ENCODE measurements at places on chromosomes 12 and 14.

DNA sequence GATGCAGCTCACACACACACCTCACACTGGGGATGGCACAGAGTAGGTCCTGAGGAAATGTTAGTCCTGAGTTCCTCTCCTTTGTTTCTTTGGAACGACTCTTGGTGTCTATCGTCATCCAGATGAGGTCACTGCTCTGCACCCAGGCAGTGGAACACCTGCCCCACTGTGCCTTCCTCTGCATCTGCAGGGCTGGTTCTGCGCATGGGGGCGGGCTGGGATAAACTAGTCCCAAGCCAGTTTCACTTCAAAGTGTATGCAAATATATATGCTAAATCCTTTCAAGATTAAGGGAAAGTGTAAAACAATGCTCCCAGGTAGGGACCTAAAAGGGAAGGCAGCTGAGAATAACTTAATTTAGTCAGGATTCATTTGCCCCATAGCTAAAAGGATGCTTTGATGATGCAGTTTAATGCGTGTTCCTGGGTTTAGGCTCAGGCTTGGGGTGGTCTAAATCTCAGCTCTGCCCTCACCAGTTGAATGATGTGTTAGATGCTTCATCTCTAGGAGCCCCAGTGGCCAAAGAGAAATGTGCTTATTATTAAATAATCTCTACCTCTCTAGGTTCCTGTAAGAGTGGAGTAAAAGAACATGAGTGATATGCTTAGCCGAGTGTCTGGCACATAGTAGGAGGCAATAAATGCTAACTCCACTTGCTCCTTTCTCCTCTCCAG lies 47.1 kb upstream of the OVCH1 start:
- DNase-seq = no peak

DNA sequence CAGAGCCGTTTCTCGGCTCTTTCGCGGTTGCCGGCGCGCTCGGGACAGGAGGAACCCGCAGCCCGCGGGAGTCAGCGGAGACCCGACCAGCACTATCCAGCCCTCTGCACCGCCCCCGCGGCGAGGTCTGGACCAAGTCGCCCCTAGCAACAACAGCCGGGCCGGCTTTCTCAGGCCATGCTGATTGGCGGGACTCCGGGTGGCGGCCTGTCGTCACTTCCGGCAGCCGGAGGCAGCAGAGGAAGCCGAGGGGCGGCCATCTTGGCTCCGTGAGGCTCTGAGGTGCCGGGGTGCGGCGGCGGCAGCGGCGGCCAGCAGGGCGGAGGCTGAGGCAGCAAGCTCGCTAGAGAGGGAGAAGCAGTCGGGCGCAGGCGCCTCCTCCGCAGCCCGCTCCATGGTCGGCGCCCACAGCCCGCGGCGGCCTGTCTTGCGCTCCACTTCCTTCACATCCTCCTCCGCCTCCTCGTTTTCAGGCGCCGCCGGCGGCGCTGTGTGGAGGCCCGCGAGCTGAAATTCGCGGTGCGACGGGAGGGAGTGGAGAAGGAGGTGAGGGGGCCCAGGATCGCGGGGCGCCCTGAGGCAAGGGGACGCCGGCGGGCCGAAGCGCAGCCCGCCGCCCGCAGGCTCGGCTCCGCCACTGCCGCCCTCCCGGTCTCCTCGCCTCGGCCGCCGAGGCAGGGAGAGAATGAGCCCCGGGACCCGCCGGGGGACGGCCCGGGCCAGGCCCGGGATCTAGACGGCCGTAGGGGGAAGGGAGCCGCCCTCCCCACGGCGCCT lies at the start of gene MARK3:
TSS of gene MARK3 (plus strand) at position 264 of the 777 bp plus-strand sequence. CDS start 615 bp downstream, outside the sequence.
- peak; percentile 89 for DNase-seq

DNA sequence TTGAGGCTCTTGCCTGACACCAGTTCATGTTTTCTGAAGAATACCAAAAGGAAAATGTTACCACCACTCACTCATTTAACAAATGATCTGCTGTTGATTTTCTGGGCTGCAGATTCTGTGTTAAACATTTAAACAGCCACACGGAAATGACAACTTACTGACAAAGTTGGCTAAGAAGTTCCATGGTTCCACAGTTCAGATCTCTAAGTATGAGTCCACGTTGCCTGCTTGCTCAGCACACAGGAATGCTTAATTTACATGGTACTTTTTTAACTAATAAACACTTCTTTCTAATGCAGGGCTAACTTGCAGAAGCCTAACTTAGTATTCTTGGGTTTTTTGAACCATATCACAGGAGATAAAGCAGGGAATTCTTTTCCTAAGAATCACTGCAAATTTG lies 34.7 kb downstream of the PTGER2 start:
- no peak for DNase-seq

- no peak for DNase-seq
These were observed 16.4 kb downstream of the TRMT61A start for GRCh38 chr14:103545219-103545914.

DNA sequence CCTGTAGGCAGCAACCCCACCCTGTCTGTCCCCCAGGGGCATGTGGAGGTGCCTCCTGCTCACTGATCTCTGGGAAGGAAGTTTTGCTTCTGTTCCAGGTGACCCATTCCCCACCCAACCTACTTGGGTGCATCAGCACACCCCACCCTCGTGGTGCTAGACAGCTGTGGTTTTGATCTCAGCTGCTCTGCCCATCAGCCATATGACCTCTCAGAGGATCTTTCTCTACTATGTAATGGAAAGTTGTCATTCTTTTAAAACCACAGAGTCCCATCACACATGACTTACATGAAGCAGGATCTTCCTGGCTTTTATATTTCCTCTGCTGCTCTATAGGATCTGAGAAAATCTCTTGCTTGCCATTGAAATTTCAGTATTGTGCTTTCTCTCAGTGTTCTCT lies 13.5 kb upstream of the KRT82 start:
- no peak for DNase-seq

GRCh38 chr14:54488318-54488645 lies 498 bp downstream of the GMFB start:
- no peak for DNase-seq

DNA sequence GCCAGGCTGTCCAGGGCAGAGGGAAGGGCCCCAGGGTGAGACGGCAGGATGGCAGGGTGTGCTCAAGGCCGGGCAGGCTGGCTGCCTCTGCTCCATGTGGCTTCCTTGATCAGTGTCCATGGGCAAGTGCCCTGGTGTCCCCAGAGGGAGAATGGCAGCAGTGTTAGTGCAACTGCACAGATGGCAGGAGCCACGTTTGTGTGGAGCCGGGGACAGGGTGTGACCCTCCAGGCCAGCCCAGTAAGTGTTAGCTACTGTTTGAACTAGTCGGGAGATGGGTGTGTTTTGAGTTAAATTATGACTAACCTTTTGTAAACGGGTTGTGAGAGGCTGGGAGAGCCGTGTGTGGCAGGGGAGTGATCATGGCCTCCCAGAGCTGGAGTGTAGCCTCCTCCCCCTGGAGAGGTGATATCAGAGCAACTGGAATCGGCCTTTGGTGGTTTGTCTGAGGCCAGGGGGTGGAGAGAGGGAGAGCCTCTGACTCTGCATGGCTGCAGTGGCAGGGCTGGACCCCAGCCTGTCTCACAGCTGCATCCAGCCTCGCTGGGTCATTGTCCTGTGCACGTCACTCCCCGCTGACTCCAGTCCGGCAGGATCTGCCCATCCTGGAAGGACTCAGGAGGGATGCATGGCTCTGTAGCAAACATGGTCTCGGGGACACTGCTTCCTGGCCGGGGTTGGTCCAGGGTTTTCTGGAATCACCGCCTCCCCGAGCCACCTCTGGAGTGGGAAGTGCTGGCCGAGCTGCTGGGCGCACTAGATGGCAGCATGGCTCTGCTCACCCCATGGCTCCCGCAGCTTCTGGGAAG lies 27.8 kb downstream of the AACS start:
- DNase-seq = no peak

DNA sequence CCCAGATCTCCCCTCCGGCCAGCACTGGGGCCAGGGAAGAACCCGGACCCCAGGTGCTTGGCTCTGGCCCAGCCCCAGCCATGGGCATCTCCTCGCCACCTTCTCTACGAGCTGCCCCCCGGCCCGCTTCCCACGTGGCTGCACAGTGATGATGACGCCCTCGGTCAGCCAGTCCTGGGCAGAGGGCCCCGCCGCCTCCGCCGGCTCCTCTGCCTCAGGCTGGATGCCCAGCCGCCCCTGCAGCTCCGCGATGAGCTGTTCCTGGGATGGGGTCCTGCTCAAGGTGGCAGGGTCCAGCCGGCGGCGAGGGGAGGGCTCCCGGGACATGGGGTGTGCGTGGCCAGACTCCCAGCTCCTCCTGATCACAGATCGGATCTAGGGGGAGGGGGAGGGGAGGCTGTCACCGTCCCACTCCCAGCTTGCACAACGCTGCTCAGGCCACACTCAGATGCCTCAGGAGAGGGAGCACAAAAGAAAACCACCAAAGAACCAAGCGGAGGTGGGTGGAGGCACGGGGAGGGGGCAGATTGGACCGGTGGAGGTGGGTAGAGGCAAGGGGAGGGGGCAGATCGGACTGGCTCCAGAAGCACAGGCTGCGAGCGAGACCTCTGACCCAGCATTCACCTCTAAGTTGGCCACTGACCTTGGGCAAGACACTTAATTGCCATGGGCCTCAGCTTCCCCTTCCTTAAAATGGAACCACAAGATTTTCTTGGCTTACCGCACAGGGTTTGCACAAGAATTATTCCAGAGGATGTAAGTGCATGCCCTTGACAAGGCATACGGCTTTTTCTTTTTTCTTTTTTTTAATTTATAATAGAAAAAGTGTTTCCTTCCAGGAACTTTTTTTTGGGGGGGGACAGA lies 16.1 kb upstream of the RPLP0 start:
- no peak for DNase-seq

DNA sequence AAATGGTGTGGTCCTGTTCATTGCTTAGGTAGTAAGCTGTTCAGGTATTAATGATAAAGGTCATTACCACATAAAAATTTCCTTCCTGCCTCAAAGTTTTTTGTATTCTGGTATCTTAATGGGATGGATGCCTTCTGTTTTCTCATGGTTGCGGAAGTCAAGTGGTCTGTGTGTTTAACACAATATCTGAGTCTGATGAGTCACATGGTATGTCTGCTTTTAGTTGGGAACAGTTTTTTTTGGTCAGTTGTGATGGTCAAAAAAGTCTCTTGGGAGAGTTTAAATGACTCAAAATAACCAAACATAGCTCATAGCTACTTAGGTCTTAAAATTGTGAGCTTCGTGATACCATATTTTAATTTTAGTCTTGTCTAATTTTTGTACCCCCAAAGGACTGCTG lies 40.7 kb downstream of the STK38L start:
- DNase-seq = no peak

GRCh38 chr12:124231980-124232653 lies 62.8 kb upstream of the RFLNA start:
- no peak for DNase-seq

DNA sequence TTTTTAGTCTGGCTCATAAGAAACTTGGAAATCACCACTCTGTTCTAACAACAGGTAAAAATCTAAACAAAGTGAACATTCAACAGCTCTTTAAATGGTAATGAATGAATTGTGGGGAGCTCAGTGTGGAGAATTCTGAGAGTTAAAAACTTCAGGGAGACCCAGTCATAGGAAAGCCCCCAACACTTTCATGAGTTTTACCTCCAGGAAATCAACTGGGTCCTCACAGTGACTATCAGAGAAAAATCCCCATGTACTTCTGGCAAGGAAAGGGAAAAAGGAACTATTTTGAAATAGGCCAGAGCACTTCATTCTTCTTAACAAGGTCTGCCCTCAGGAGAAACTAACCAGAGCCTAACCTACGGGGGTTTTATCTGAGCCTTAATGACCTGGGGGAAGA lies 134.7 kb downstream of the CMAS start:
- DNase-seq = no peak

DNA sequence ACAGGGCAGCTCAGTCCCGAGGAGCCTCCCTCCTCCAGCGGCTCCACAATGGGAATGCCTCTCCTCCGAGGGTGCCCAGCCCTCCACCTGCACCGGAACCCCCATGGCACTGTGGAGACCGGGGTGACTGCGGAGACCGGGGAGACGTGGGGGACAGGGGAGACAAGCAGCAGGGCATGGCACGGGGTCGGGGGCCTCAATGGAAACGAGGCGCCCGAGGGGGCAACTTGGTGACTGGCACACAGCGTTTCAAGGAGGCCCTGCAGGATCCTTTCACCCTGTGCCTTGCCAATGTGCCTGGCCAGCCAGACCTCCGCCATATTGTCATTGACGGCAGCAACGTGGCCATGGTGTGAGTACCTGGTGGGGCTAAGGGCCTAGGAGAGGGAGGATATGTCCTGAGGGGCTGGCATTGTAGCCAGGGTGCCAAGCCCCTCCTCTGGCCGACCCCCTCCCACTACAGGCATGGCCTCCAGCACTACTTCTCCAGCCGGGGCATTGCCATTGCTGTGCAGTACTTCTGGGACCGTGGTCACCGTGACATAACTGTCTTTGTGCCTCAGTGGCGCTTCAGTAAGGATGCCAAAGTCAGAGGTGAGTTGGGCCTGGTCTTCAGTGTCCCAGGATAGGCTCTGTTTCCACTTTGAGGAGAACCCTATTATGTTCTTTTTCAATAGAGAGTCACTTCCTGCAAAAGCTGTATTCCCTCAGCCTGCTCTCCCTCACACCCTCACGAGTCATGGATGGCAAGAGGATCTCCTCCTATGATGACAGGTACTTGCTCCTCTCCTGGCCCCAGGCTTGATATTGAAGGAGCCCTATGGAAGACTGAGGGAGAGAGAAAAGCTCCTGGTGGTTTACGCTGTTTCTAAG lies 2.7 kb downstream of the KHNYN start:
- DNase-seq = no peak

GRCh38 chr14:103191844-103192243 lies 68.6 kb downstream of the TNFAIP2 start:
- DNase-seq = no peak

GRCh38 chr14:52442166-52442565 lies 110.1 kb downstream of the TXNDC16 start:
- no peak for DNase-seq

DNA sequence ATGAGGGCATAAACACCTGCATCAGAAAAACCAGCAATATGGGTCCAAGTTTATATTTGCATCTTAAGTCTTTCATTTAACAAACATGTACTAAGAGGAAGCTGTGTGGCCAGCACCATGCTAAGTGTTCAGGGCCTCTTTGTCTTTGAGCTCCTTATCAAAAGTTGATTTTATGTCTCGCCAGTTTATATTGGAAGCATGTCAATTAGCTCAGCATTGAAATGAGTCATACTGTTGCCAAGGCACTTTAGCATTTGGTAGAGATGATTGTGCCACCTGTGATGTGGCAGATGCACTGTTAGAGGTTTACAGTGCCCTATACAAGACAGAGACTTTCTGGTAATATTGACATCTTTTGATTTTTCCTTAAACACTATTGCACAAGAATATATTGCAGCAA lies 68.5 kb downstream of the BHLHE41 start:
- DNase-seq = no peak

DNA sequence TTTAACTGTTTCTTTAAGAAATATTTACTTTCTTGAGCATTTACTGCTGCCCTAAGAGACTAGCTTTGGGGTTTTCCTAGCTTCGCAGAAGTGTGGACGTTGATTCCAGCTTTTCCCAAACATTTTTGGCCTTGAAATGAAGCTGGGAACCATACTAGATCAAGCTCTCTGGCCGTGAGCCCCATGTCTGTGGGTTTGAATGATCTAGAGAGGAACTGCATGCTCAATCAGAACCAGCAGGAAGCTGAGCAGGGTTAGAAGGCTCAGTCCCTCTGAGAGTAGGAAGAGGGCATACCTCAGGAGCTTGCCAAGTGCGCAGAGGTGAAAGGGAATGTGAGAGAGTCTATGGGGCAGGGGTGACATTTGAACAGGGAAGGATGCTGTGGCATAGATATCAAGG lies 292.1 kb downstream of the CACNA1C start:
- no peak for DNase-seq

GRCh38 chr14:89428173-89428523 lies 11.1 kb upstream of the FOXN3 start:
- no peak for DNase-seq

- no peak for DNase-seq
These were observed 373.1 kb downstream of the SOX5 start for GRCh38 chr12:23576372-23576771.

All from stimulated activated CD4-positive, alpha-beta T cell treated with anti-CD3 and anti-CD28 coated beads, Interleukin-1b, Interleukin-23, amount 100 ng/mL, for 1 hour (primary cell).